ENCODE measurements at places on chromosomes 1 and 21.

- DNase-seq, result peak; percentile 23
Observed at GRCh38 chr1:112508278-112509004, at the start of gene WNT2B. WNT2B (plus strand) TSS chr1:112508965; CDS start chr1:112509263, 298 bp downstream.

DNA sequence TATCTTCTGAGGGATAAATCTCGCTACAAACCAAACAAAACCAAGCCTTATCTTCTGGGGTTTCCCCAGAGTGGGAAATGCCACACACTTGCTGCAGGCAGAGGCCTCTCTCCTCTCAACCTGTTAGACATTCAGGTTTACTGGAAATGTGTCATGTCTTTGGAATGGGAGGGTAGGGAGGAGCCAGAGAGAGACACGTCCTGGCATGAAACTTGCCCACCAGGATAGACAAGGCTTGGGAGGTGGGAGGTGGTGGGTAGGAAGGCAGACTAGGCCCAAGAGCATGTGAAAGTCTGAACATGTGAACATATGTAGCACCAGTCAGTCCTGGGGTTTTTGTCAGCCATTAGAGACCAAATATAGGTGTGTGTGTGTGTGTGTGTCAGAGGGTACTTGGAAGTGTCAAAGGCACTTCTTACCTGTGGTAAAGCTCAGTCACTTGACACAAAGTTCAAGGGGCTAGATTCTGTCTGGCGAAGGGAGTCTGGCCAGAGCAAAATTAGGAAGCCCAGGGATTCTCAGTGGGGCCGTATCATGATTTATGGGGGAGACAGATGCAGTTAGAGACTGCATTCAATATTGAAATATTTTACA lies 32.4 kb upstream of the PIGC start:
- no peak for DNase-seq

- DNase-seq, result no peak
Observed at GRCh38 chr1:76225526-76225925, 151.0 kb downstream of the ST6GALNAC3 start.

DNA sequence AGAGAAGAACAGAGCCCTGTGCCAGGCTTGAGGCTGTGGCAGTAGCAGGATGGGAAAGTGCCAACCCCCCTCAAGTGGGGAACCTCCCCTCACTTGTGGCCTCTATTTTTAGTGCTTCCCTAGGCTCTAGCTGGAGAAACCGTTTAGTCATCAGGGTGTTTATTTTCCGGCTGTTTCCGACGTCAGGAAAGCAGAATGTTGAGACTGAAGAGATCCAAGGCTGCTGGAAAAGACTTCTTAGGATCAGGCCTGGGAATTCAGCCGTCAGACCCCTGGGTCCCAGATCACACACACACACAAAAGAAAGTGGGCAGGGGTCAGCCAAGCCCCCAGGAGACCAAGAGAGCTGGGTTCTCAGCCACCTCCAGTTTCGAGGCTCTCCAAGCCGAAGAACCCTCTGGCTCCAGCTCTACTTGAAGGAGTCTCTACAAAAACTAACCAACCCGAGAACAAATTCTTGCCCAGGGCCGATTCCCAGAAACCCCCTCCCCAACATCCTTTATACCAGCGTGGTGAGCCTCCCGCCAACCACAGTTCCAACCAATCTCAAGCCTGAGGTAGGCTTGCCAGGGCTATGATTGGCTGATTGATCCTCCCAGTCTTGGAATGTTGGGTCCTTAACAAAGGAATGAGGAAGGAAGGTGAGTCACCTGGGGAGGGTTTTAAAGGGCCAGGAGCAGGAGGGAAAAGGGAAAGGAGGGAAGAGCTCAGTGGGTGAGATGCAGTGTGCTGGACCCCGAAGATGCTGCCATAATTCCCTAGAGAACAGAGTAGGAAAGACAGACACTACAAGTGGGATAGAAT lies 2.5 kb upstream of the MEF2D start:
- DNase-seq, result no peak

GRCh38 chr1:22341791-22342605 lies 109.7 kb upstream of the ZBTB40 start:
- DNase-seq, result no peak

GRCh38 chr1:119549719-119550132 lies 42.7 kb downstream of the HSD3B1 start:
- peak; percentile 8 for DNase-seq

DNA sequence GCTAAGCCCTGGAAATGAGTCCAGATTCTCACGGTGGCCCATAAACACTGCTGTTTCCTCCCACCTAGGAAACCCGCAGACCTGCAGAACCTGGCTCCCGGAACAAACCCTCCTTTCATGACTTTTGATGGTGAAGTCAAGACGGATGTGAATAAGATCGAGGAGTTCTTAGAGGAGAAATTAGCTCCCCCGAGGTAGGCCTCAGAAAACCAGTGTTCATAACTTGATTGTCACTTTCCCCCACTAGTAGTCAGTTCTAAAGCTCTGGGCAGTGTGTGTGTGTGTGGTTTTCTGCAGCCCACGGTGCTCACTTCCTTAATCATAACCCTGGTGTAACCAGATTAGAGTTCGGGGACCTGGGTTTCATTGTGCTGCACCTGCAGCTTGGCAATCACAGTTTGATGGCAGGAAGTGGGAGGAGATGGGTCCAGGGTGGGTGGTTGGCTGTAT lies 39.1 kb downstream of the CLIC6 start:
- DNase-seq, result peak; percentile 34
